Endothelial cell of coronary artery (primary cell): ENCODE measurements at places on chromosomes 5 and 9. TPM values are rescaled to one million over a fixed set of nuclear protein-coding genes. Genes with fewer than 3 reads are reported as not detected.

Gene CKMT2
- 0.19 TPM in 1 of 2 replicates, not detected in the other for total RNA-seq

Gene LMAN2
- total RNA-seq: 355 and 366 TPM in 2 replicates

Gene PAEP
- not detected in 2 replicates for total RNA-seq

Gene GABRA6
- total RNA-seq: not detected in 2 replicates

Gene ARL14EPL
- total RNA-seq: 0.18 TPM in 1 of 2 replicates, not detected in the other
